ENCODE measurements at places on chromosomes 16 and 17.

- peak; percentile 94 for DNase-seq
Observed at GRCh38 chr16:18983565-18984434, at the start of gene TMC7. Gene TMC7 (plus strand): TSS chr16:18983934. CDS start chr16:18984064, 130 bp downstream.

DNA sequence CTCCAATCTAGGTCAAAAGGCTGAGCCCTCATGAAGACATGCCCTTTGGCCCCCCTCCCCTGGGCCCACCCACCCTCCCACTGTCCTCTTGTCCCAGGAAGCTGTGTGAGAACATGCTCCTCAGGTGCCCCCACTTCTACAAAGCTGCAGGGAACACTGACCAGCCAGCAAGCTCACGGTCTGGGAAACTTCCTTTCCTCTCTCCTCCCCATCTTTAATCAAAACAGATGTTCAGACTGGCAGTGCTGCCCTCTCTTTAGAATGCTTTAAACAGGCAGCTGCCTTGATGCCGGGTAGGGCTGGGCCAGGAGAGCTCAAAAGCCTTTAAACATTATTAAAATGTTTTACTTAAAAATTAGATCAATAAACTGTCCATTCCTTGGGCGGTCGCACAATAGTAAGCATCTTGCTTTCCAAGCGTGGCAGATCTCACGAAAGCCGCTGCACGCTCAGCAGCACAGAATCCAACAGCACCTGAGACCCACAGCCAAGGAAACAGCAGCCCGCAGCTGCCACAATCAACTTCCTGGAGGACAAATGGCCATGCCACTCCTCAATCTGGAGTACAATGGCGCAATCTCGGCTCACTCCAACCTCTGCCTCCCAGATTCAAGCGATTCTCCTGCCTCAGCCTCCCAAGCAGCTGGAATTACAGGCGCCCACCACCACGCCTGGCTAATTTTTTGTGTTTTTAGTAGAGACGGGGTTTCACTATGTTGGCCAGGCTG lies 399.2 kb downstream of the SLC39A11 start:
- no peak for DNase-seq

DNA sequence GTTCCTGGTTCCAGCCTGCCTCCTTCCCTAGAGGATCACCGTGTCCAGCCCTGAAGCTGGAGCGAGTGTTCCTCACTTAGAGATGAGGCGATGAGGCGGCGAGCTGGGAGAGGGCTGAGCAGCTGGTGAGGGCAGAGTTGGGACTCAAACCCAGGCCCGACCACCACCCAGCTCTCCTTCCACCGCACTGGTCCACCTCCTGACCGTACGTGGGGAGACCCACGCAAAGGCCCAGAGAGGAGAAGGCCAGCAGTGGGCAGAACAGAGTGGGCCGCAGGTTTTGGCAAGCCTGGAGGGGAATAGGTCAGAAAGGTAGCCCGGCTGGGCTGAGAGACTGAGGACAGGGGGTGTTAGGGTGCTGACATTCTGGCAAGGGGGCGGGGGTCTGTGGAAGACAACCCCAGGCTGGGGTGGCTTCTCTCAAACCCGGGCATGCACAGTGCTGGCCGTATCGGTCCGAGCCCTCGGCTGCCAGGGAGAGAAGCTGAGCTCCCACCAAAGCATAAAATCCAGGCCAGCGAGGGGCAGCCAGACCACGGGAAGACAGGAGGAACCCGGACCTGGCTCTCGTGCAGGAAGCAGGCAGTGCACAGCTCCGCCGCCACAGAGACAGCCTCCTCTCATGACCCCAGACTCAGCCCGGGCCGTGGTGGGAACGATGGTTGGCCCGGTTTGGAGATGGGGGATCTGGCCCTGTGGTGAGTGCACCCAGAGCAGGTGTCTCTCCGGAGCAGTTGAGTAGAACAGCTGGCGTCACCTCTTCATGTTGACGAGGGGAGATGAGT lies 24.9 kb downstream of the MLYCD start:
- no peak for DNase-seq

- DNase-seq: no peak
Observed at GRCh38 chr17:63071797-63072196, 105.8 kb downstream of the TANC2 start.

- DNase-seq: no peak
Observed at GRCh38 chr16:10954903-10955302, 10.5 kb downstream of the CLEC16A start.

DNA sequence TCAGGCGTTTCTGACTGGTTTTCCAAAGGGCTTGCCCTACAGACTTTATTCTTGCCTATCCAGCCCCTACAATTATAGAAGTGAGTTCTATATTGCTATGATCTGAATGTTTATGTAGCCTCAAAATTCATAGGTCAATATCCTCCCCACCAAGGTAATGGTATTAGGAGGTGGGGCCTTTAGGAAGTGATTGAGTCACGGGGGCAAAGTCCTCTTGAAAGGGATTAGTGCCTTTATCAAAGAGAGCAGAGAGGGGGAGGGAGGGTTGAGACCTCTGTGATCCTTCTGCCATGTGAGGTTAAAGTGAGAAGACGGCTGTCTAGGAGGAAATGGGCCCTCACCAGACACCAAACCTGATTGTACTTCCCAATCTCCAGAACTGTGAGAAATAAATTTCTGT lies 931 bp upstream of the CPHXL start:
- DNase-seq: no peak

DNA sequence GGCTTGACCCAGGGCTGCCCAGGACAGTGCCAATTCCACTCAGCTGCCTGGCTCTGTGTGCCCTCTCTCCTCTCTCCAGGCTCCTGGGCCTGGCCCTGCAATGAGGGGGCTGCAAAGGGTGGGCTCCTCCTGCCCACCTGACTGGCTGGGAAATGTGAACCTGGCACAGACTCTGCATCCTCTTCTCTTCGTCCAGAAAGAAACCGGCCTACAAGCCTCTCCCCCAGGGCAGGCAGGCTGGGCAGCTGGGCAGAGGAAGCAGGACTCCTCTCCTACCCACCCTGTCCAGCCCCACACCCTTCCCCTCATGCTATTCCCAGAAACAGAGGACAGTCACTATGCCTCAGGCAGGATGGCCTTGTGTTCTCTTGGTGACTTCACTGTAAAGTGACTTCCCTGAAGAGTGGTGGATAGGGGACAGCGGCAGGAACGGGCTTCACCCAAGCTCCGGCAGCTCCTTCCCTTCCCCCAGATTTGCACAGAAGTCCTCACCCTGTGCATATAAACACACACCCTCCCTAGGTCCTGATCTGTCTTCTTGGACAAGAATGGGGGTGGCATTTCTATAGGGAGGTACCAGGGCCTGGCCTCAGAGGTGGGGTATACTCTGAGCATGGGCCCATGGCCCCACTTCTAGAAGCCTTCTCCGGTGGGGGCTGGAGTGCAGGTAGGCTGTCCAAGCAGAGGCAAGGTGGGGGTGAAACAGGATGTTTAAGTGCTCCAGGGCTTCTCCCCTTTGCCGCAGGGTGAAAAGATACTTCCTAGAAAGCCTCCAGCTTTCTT lies 4.9 kb upstream of the STAT5A start:
- no peak for DNase-seq

- DNase-seq: peak; percentile 69
Observed at GRCh38 chr17:80105762-80106161, 4.4 kb downstream of the GAA start.

DNA sequence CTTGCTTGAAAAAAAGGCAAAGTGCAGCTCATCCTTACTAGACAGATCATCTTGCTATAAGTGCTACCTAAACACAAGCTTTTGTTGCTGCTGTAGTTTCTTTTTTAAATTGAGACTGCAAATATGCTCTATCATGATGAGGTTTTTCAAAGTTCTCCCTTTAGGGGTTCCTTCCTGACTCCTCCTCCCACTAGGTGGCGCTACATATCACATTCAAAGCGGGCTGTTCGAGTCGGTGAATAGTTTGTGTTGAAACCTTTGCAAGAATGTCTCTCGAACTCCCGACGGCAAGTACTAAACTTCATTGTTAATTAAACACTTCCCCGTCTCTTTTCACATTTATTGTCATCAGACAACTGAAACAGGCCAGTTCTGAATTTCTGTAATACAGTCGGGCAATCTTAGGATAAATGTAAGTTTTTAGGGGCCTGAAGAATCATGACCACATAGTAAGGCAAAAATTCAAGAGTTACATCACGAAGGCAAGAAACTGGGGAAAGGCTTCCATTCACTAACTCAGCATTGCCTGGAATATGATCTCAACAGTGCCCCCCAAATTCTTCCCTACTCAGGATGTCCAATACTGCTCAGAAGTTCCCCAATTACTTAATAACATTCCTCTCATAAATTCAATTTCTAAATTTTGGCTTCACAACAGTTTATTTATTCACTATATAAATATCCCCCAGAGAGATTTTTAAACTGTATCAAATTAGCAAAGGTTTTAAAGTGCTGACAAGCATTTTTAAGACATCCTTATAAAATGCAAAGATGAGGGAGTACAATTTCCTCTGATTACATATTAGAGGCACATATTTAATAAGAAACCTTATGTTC lies 6.7 kb downstream of the HS3ST3A1 start:
- DNase-seq: peak; percentile 1

- no peak for DNase-seq
Observed at GRCh38 chr17:66271512-66271911, 30.9 kb upstream of the PRKCA start.

DNA sequence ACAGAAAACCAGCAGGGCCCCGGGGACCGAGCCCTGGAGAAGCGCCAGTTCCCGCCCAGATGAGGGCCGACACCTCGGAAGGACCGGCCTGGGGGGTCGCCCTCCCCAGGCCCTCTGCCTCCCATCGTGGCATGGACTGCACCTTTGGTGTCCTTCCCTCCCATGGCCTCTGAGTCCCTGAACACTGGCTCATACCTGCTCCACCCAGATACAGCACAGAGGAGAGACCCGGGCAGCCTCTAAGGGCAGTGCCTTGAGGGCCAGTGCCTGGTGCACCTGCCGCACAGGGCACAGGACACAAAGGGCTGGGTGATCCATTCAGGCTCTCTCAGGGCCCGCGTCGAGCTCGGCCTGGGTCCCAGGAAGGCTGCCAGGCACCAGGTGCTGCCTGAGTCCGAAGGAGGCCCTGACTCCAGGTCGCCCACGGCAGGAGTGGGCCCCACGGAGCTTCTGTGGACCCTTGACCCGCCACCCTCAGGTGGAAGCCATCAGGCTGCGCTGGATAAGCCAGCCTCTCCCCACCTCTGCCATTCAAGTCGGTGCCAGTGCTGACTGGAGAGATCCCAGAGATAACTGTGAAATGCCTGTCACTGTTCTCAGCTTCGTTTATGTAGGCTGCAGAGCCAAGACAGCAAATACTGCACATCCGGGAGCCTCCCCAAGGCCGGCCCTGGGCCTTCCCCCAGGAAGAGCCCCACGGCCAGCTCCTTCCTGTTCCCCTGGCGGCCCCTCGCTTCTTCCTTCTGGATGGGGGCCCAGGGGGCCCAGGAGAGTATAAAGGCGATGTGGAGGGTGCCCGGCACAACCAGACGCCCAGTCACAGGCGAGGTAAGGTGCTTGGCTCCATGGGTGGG lies at the start of gene ZG16B:
Gene ZG16B (plus strand): TSS at position 803 of the 854 bp plus-strand sequence. CDS start 139 bp downstream, outside the sequence.
- no peak for DNase-seq

GRCh38 chr17:10021272-10021984 lies 116.4 kb upstream of the RCVRN start:
- no peak for DNase-seq

- no peak for DNase-seq
Observed at GRCh38 chr17:65028545-65028843, 28.0 kb downstream of the GNA13 start.

GRCh38 chr16:86508947-86509758 lies 1.2 kb upstream of the FOXF1 start:
- no peak for DNase-seq

DNA sequence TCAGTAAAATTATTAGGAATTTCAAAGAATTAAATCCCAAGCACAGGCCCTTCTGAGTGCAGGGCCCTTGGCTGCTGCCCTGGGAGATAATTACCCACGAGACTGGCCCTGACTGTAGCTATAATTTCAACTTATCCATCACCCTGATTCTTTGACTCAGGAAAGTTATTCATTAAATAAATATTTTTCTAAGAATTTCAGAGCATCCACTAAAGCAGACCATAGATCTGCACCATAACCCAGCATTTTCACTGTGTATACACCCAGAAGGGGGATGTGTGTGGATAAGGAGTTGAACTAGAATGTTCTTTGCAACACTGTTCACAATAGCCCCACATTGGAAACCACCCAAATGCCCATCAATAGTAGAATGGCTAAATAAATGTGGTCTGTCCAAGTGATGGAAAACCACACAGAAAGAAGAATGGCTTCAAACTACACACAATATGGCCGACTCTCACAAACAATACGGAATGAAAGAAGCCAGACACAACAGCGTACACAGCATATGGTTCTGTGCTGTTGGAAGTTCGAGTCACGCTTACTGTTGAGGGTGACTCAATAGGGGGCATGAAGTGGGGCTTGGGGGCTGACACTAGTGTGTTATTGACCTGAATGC lies 33.9 kb upstream of the MEAK7 start:
- DNase-seq: no peak

- DNase-seq: no peak
Observed at GRCh38 chr17:74527756-74528155, 3.5 kb downstream of the CD300LB start.

GRCh38 chr17:37555386-37555785 lies 53.8 kb downstream of the SYNRG start:
- DNase-seq: no peak

- no peak for DNase-seq
Observed at GRCh38 chr17:258045-258734, 76.7 kb upstream of the DOC2B start.

- DNase-seq: no peak
Observed at GRCh38 chr17:81470944-81471817, 41.4 kb downstream of the ACTG1 start.

GRCh38 chr16:69820926-69821541 lies 58.9 kb downstream of the WWP2 start:
- no peak for DNase-seq

DNA sequence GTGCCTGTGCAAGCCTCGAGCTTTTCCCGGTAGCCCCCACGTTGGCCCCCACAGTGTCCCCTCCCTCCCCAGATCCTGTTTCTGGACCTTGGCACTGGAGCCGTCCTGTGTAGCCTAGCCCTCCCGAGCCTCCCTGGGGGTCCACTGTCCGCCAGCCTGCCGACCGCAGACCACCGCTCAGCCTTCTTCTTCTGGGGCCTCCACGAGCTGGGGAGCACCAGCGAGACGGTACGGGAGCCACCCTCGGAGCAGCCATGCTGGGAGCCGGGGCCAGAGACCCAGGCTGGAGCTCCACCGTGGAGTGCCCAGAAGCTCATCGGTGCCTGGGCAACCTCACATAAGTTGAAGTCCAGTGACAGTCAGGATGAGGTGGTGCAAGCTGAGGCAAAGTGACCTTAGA lies 11.8 kb downstream of the RGS11 start:
- no peak for DNase-seq

DNA sequence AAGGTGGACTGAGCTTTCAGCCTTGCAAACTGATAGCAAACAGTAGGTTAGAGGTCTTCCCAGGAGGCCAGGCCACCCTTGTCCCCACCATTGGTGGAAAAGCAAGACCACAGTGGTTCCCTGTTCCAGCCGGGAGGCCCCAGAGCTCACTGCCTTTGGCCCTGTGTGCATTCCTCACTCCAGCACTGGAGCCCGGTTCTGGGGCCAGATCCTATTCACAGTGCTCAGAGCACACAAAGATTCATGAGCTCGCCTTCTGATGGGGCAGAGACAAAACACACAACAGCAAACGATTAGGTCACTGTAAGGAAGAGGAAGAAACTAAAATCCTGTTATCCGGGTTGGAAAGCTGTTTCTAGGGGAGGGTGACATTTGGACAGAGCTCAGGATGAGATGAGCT lies 5.6 kb upstream of the PGS1 start:
- DNase-seq: no peak
